ENCODE measurements at places on chromosomes 5 and 9. TPM values are rescaled to one million over a fixed set of nuclear protein-coding genes. Genes with fewer than 3 reads are reported as not detected.

The CCL27 gene
- total RNA-seq, result 0.28 TPM

The RIMOC1 gene
- 42.7 TPM for total RNA-seq

The GPR151 gene
- total RNA-seq, result not detected

The NDST1 gene
- 65.5 TPM for total RNA-seq

The CDKN2A gene
- total RNA-seq, result 0.35 TPM

The KCNV2 gene
- total RNA-seq, result not detected

Data from H9 (cell line).